ENCODE measurements at places on chromosomes 2 and 18. TPM values are rescaled to one million over a fixed set of nuclear protein-coding genes. Genes with fewer than 3 reads are reported as not detected.

- DNase-seq = no peak
These were observed 77.1 kb upstream of the CD302 start for GRCh38 chr2:159875083-159875482.

DNA sequence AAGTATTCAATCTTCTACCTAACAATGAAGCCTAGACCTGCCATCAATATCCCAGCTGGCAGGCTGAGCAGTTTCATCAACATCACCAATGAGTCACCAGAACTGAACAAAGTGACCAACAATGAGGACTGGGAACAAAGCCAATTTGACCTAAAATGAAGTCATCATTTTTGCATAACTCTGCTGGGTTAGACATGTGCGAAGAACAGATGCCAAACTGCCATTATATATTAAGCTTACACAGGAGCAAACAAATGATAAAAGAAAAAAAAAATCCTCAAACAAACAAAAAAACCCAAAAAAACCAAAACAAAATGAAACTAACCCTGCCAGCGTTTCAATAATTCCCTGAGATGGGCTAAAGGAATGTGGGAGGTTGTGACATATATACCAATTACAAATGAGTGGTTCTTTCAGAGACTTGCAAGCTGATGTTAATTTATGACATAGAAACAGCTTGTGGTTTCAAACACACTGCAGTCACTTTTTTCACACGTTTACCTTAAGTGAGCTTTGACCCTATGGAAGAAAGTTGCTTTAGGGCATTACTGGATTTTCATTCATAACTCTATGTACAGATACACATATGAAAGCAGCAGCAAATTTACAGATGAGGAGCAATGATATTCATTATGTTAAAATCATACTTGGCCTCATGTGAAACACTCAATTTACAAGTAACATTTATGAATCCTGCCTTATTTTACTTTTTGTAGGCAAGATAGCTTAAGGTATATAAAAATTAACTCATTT is 56.9 kb upstream of the CCDC141 start:
- DNase-seq = no peak

DNA sequence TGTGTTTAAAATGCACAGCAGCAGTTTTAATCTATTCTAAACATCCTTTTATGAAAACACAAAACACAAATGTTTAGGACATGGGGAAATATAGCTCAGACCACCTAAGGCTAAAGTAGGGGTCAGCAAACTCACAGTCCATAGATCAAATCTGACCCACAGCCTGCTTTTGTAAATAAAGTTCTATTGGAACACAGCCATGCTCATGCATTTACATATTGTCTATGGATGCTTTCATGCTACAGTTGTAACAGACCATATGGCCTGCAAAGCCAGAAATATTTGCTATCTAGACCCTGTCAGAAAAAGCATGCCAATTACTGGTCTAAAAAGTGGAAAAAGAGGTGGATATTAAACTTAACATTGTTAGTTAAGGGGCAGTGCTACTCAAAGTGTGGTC is 1105.4 kb upstream of the KLHL29 start:
- DNase-seq = no peak

DNA sequence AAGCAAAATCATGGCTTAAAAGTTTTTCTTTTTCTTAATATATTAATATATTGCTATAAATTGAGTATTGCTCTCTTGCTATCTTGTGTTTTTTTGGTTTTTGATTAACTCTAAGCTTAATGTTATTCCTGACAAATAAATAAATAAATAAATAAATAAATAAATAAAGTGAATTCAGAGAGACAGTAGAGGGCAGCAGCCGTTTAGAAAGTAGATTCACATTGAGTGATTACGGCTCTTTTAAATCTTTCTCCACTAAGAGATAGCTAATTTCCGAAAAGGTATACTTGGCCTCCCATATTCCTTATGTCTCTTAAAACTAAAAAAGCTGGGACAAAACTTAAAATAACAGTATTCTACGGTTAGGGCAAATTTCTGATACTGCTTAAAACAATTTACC is 34.3 kb downstream of the MSH2 start:
- no peak for DNase-seq

DNA sequence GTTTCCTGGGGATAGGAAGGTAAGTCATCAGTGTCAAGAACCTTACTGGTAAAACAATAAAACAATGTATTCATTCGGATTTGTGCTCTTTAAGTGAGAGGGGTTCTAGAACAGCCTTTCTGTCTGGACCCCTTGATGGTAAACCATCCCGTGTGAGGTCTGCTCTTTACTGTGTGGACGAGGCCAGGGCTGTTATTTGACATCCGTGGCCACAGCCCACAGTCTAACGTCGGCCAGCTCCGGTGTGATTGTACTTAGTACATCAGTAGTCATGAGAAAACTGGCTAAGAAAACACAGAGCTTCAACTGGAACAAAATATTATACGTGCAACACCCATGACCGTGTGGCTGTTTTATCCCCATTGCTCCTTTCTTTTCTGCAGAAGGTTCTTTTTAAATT is 62.0 kb downstream of the SLC35F5 start:
- DNase-seq = no peak

DNA sequence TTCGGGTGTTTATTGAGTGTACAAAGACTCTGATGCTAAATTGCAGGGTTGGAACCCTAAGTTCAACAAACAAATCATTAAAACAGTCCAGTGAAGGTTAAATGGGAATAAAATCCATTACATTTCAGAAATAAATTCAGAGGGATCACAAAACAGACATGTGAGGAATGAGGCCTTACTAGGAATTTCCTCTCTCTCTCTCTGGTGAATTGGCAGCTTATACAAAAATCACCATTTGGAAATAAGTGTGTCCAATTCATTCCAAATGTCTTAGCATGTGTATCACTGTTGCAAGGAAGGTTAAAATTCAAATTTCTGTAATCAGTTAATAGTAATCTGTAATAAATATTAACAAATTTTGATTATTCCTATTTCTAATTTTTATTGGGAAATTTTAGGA is 228.6 kb upstream of the PXDN start:
- DNase-seq = no peak

DNA sequence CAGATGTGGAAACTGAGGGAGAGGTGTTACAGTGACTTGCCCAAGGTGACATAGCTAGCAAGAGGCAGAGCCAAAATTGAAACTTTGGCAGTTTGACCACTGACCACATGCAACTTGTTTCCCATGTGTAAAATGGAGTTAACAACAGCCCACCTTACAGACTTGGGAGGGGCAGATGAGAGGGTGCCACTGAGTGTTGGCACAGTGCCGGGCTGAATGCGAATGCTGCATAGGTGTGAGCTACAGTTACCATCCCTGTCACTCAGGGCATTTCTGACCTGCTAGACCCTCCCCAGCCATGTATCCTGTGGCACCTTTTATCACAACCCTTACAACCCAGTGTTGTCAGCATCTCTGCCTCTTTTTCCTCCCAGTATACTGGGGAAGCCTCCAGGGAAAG is 10.8 kb downstream of the SMARCAL1 start:
- no peak for DNase-seq

DNA sequence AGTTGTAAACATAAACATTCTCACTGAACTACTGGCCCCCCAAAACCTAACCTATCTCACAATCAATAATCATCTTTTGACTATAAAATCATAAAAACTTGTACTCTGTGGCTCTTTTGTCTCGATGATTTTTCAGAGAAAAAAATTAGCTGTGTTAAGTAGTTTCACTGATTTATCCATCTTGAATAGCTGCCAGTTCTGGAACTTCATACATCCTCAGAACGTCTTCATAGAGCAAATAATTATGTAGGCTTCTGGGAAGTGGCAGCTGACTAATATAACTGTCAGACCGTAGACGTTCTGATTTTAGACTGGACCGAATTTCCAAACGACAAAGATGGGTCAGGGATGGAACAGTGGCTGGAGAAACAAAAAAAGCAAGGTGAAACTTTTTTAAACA is 97.3 kb upstream of the CHAC2 start:
- DNase-seq = no peak

- DNase-seq = no peak
These were observed 147.2 kb downstream of the ETAA1 start for GRCh38 chr2:67544286-67544685.

DNA sequence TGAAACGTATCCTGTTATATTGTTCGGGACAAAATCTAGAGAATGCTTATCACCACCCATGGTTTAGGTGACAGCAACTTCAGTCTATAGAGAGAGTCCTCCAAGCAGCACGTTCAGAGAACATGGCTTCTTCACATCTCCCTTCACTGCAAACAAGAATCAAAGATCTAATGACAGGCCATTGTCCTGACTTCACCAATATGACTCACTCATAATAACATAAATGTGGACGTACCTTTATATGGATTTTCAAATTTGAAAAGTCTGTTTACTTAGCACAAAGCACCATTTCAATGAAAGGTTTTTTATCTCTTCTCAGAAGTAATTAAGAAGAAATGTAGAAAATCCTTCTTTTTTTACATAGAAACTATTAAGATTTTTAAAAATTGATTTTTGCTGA is 46.7 kb downstream of the KLF7 start:
- DNase-seq = no peak

DNA sequence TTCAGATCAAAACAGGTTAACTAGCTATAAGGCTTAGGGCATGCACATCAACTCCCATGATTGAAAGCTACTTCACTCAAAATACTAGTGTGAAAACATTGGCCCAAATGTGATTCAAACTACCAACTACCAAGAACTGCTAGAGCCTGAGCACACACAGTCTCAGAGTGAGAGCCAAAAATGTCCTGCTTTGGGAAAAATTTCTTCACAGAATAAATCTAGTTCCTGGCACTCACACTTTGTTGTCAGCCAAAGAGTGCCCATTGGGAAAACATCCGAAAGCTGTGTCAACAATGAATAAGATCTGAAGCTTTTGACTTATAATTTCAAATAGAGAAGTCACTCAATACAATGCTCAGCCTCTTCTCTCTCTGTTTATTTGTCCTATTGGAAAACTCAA is 182.7 kb downstream of the LRATD1 start:
- DNase-seq = no peak

DNA sequence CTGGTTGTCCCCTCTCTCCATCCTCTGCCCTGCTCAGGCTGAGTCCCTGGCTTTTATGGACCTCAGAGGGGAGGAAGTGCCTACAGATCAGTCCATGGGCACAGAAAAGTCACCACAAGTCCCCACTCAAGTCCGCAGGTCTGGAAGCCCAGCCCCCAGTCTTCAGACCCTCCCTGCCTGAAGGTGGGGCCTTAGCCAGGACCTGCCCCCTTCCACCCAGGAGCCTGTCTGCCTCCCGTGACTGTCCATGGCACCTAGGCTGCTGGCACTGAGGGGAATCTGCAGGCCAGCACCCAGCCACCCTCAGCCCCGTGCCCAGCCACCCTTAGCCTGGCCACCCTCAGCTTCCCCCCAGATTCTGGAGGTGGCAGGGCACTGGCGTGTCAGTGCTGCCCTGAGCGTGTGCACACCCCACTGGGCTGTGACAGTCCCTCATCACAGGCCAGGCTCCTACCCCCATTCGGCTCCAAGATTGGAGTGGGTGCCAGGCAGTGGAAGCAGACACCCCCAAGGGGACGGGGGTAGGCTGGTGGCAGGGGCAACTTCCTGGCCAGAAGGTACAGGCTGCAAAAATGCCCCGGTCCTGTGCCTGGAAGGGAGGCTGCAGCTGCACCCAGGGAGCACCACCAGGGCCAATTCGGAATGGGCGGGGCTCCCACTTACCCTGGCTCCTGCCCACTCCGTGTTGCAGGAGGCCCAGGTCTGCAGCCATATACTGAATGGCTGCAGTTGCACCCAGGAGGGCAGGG is 154.7 kb upstream of the RMP24 start:
- DNase-seq = no peak

GRCh38 chr2:133674066-133674432 is 105.8 kb upstream of the NCKAP5 start:
- DNase-seq = no peak

DNA sequence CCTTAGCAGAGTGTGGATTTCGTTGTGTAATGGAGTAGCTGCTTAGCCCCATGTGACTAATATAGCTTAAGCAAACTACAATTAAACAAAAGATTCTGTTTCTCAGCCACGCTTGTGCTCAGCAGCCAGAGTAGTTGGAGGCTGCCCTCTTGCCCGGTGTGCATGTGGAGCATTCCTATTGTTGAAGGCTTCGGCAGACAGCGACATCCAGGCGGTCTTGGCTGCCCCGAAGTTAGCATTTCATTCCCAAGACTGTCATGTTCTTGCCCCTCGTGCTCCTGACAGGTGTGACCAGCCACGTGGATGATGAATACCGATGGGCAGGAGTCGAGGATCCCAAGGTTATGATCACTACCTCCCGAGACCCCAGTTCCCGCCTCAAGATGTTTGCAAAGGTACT is 2.4 kb downstream of the IMP4 start:
- no peak for DNase-seq

DNA sequence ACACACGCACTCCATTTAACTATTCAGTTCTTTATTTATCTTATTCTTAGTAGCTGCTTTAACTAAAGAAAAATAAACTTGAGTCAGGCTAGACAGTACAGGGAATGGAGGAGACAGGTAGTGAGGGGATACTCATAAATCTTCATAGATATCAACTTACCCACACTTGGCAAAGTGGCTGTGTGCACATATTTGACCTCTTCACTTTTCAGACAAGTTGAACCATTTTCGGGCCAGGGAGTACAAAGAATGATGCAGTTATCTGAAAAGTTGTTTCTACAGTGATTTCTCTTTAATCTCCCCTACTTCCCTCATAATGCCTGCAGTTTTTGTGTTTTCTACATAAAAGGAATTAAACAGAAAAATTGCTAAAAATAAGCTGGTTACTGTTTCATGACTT is 307.5 kb downstream of the GULP1 start:
- no peak for DNase-seq

GRCh38 chr2:28643327-28643726 is 108.3 kb upstream of the PPP1CB start:
- no peak for DNase-seq

DNA sequence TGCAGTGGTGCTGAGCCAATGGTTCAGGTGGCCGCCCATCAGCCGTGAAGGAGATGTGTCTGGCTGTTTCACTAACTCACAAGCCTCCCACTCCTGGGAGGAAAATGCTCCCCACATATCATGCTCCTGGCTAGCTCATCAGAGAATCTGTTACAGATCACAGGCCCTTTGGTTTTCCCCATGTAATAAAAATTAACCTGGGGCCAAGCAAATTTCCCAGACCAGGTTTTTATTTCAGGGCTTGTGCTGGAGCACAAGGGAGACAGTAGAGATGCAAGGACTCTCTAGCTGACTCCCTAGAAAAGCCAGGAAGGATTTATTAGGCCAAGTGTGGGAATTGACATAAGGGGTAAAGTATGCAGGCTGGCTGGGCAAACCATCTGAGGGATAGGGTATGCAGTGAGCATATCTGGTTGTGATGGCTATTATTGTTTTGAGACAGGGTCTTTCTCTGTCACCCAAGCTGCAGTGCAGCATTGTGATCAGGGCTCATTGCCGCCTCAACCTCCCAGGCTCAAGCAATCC is 40.6 kb upstream of the CCBE1 start:
- DNase-seq = no peak

The PPP1R1C gene
- polyA plus RNA-seq = not detected

The CNRIP1 gene
- not detected for polyA plus RNA-seq

The FKBP7 gene
- polyA plus RNA-seq = 2.7 TPM

The SCYGR1 gene
- not detected for polyA plus RNA-seq

The PNPT1 gene
- polyA plus RNA-seq = 32.7 TPM

The MAP3K19 gene
- not detected for polyA plus RNA-seq

The AFG3L2 gene
- 29.9 TPM for polyA plus RNA-seq

The CYP27A1 gene
- polyA plus RNA-seq = not detected

The GNLY gene
- 13.5 TPM for polyA plus RNA-seq

The DUSP19 gene
- polyA plus RNA-seq = 0.66 TPM

The LIMS4 gene
- 1.1 TPM for polyA plus RNA-seq

The SERPINB11 gene
- not detected for polyA plus RNA-seq

The HJURP gene
- not detected for polyA plus RNA-seq

The NAT8 gene
- polyA plus RNA-seq = not detected

The GALNT5 gene
- not detected for polyA plus RNA-seq

The PIK3C3 gene
- 41.8 TPM for polyA plus RNA-seq

The ANKRD36C gene
- 12.7 TPM for polyA plus RNA-seq

The NOL4 gene
- polyA plus RNA-seq = not detected

Measured in naive thymus-derived CD4-positive, alpha-beta T cell (primary cell).